Fibroblast of skin of left quadriceps (primary cell): ENCODE measurements at places on chromosomes 1 and 21.

- DNase-seq, result no peak
These were observed 64.6 kb downstream of the UBIAD1 start for GRCh38 chr1:11337580-11338073.

GRCh38 chr1:83985048-83985447, 13.9 kb downstream of the TTLL7 start:
- no peak for DNase-seq

DNA sequence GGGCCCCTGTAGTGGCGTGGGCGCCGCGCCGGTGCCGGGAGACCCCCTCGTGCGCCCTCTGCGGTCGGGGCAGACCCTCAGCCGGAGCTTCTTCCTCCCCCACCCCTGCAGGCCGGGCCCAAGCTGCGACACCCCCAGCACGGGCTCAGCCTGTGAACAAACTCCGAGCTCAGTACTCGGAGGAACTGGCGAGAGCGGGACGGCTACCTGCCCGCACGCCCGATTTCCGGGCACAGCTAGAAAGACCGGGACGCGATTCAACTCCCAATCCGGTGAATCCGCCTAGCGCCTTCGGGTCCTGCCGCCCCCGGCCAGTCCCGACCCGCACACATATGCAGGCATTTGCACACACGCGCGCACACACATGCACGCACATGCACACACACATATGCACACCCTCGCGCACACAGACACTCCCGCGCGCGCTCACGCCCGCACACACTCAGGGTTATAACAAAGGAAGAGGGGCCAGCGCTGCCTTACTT, 580 bp upstream of the BLACAT1 start:
- no peak for DNase-seq

- no peak for DNase-seq
These were observed 467.6 kb upstream of the ZRANB2 start for GRCh38 chr1:71548398-71548890.

- DNase-seq, result no peak
These were observed 49.4 kb upstream of the RGS7 start for GRCh38 chr1:241406421-241406820.

DNA sequence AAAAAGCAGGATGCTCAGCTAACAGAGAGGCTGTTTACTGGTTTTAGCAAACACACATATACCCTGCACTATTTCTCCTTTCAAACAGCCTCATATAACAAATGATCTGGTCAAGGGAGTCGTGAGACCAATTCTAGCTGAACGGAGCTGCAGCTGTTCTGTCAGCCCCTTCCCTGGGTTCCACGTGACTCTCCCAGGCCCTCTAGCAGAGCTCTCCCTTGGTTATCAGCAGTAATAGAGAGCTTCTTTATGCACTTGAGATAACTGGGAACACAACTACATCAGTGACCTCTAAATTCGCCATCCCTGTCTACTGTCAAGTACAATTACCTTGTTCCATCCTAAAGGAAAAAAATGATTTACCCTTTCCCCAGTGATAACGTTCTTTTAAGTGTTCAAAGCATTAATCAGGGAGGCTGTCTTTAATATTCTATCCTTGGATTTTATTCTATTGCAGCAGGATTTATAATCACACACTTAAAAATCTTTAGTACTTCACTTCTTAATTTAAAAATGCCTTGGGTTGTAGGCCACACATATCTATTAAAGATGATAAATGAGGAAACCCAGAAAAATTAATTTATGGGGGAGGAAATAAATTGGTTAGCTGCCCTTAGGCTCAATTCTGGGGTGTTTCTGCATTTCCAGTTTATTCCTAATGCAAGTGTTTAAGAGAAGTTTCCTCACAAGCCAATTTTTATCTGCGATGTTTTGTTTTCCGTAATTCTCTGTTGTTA, 28.2 kb downstream of the PTGER3 start:
- no peak for DNase-seq

GRCh38 chr1:155882235-155882634, 22.9 kb downstream of the SYT11 start:
- no peak for DNase-seq

DNA sequence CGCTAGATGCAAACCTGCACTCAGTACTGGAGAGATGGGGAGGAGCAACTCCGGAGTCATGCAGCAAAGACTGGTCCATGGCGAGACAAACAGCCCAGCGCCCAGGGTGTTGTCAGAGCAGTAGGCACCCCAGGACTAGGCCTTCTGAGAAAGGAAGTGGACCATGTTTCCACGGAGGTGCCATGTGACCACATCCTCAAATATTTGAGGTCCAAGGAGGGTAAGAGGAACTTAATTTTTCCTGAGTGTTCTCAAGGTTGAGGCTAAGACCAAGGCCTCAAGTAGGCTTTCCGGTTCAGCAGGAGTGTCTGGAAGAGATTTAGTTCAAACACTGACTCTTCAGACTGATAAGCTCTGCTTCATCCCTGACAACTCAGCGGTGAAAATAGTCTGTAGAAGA, 186.2 kb downstream of the RHOU start:
- no peak for DNase-seq

GRCh38 chr1:40753142-40753882, 30.3 kb upstream of the KCNQ4 start:
- no peak for DNase-seq

- DNase-seq, result peak; percentile 22
These were observed 65.5 kb upstream of the CR1L start for GRCh38 chr1:207579436-207579799.

- no peak for DNase-seq
These were observed 140.1 kb downstream of the TGFBR3 start for GRCh38 chr1:91745640-91746373.

DNA sequence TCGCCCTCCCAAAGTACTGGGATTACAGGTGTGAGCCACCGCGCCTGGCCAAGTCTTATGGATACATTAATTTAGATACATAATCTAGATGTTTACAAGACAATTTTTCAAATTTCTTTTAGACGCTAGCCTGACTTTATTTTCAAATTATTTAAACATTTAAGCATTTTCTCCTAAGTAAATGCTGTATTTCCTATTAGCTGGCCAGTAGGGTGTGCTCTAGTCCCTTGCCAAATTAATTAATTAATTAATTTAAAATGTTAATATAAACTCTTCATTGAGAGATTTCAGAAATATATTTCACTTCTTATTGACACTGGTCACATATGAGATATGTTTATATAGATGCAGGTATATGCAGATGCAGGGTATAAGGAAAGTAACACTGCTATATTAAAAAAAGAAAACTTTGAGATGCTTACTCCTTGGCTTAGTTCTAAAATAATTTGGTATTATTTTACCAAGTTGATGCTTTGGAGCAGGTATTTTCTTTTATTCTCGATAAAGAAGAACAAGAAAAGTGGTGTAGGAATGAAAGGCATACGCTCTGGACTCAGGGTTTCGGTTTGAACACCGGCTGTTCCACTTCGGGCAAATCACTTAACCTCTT, 5.2 kb upstream of the ERRFI1 start:
- DNase-seq, result no peak

DNA sequence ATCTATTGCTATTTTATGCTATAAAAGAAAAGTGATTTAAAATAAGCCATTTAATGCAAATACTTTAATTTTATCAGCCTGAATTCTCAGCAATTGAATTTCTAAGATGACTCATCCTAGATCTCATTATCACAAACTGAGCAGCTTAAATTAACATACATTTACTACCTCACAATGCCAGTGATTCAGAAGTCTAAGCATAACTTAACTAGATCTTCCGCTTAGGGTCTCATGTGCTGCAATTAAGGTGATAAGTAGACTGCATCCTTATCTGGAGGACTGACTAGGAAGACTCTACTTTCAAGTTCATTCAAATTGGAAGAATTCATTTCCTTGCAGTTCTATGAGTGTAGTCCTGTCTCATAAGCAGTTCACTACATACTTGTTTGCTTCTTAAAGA, 286.6 kb downstream of the COL11A1 start:
- DNase-seq, result no peak

- no peak for DNase-seq
These were observed 48.4 kb downstream of the TRIM11 start for GRCh38 chr1:228358039-228358763.

DNA sequence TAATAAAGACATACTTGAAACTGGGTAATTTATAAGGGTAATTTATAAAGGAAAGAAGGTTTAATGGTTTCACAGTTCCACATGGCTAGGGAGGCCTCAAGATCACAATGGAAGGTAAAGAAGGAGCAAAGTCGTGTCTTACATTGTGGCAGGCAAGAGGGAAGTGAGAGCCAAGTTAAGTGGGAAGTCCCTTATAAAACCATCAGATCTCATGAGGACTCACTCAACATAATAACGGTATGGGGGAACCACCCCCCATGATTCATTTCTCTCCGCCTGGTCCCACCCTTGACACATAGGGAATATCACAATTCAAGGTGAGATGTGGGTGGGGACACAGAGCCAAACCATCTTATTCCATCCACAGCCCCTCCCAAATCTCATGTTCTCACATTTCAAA, 76.8 kb upstream of the ZNF678 start:
- DNase-seq, result no peak

DNA sequence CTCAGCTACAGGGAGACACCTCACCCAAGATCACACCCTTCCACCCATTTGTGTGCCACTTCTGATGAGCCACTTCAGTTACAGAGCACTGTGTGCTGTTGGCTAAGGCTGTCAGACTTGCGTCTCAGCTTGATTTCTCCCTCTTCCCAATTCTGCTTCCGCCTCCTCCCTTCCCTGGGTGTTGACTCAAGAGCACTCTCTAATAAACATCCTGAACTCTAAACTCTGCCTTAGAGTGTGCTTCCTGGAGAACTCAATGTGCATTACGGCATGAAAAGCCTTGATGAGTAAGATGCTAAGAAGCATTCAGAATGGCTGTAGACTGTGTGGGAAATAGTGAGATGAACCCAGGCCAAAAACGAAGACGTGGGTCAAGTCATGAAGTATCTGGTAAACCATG, 54.9 kb upstream of the S1PR1 start:
- no peak for DNase-seq

- DNase-seq, result no peak
These were observed 164.9 kb downstream of the ST6GALNAC3 start for GRCh38 chr1:76239470-76239918.

DNA sequence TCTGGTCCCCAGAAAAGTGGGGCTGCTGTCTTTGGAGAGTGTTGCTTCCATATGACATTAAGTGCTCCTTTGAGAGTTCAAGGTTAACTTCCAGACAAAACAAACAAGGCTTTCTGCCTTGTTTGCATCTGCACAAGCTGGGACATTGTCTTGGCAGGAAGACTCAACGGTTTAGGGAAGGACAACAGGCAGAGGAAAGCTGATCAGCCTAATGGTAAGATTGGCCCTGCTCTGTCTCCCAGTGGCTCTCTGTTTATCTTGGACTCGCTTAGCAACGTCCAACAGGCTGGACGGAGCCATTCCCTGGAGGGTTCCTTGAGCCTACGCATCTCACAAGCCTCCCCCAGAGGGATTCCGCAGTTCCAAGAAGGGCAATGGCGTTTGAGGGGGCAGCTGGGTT, 62.2 kb upstream of the SLC44A3 start:
- DNase-seq, result no peak

GRCh38 chr1:227728892-227729143, 6.3 kb downstream of the JMJD4 start:
- DNase-seq, result no peak

DNA sequence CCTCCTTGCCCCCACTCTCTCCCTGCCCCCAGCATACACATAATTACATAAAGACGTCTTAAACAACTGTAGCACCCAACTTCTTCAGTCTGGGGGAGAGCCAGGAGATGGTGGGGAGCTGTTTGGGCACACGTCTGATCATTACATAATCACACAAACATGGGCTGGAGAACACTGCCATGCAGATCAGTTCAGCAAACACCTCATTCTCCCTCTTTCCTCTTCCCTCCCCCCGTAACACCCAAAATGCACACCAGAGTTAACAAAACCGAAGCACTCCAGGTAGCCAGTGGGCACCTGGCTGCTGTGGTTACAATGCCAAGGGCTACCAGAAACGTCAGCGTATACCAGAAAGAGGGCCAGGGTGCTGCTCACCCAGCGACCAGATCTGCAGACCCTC, 1.6 kb downstream of the HIVEP3 start:
- no peak for DNase-seq

GRCh38 chr1:54795356-54795665, 5.8 kb downstream of the TTC22 start:
- no peak for DNase-seq

GRCh38 chr1:209936125-209936524, 1.9 kb upstream of the SYT14 start:
- no peak for DNase-seq

DNA sequence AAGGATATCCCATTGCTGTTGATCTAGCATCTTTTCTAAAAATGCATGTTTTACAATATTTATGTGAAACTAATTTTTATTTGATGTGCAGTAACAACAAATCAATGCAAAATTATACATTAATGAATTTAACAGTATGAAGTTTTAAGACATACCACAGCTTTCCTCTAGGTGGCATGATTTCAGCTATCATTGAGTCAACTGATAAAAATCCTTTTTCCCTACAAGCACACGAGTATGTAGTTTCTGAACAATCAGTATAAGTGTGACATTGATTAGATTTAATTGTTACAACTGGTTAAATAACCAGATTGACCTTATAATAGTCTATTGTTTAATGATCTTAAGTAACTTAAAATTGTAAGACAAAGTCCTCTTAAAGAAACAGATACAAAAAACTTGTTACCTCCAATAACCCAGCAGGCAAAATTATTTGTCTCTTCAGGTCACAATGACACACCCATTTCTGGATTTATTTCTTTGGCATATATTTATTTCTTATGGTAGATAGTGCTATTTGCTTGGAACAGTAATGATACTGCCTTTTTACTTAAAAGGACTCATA, 5.8 kb upstream of the TGFB2 start:
- no peak for DNase-seq

DNA sequence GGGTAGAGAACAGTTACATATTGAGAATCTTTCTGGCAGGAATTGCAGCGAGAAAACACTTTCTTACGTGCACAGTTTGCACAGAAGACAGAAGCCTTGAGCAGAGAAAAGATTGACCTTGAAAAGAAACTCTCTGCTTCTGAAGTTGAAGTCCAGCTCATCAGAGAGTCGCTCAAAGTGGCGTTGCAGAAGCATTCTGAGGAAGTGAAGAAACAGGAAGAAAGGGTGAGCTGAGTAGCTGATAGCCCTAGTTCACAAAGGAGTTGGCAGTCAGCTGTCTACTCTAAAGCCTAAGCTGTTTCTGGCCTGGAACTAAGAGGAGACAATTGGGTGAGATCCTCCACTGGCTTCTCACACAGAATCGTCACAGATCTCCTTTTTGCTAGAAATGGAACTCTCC, 20.3 kb upstream of the SH3BGRL3 start:
- no peak for DNase-seq

GRCh38 chr1:169326956-169327268, 40.7 kb downstream of the NME7 start:
- no peak for DNase-seq

- DNase-seq, result no peak
These were observed 326.3 kb downstream of the PBX1 start for GRCh38 chr1:164885311-164885710.

- no peak for DNase-seq
These were observed 36.0 kb downstream of the PABPC4 start for GRCh38 chr1:39540504-39541031.

DNA sequence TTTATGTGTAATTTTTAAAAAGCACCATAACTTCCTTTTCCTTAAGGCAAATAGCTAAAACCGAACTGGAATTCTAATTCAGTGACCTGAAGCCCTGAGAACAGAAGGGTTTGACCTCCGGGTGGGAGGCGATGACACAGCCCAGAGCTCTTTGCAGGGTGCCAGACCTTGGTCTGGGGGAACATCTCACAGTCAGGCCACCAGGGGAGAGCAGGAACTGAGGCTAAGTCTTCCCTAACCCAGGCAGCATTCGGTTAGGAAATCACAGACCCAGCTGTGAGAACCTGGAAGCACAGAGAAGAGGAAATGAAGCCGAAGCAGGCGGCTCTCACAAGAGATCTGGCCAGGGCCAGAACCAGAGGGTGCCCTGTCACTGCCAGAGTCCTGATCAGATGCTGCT, 444.8 kb downstream of the TTLL7 start:
- no peak for DNase-seq
